Articular chondrocyte of knee joint (primary cell): ENCODE measurements at places on chromosomes 11 and 22. TPM values are rescaled to one million over a fixed set of nuclear protein-coding genes. Genes with fewer than 3 reads are reported as not detected.

The MAFF gene
- total RNA-seq, result 14.8 and 40.6 TPM in 2 replicates

The RAB38 gene
- 0.13 and 0.32 TPM in 2 replicates for total RNA-seq

The TMPRSS13 gene
- not detected in 2 replicates for total RNA-seq

The UPK3A gene
- total RNA-seq, result not detected in 2 replicates

The MEI1 gene
- total RNA-seq, result 2.5 and 3.2 TPM in 2 replicates

The TEX12 gene
- total RNA-seq, result 0.54 and 0.65 TPM in 2 replicates

The HBG1 gene
- not detected in 2 replicates for total RNA-seq

The PDGFD gene
- 2.0 and 2.3 TPM in 2 replicates for total RNA-seq

The KCNJ1 gene
- 0.11 TPM in 1 of 2 replicates, not detected in the other for total RNA-seq

The C11orf65 gene
- 0.65 and 1.5 TPM in 2 replicates for total RNA-seq

The KCTD14 gene
- 1.7 and 3.7 TPM in 2 replicates for total RNA-seq

The TRIOBP gene
- total RNA-seq, result 77.6 and 83.2 TPM in 2 replicates

The MED19 gene
- total RNA-seq, result 13.7 and 15.4 TPM in 2 replicates

The KRTAP5-1 gene
- total RNA-seq, result not detected in 2 replicates

The GAS2L1 gene
- 8.0 and 9.2 TPM in 2 replicates for total RNA-seq
